ENCODE measurements at places on chromosomes 12 and 14.
A peak's percentile ranks its signal among the peaks of the same experiment; 100 is the strongest.

DNA sequence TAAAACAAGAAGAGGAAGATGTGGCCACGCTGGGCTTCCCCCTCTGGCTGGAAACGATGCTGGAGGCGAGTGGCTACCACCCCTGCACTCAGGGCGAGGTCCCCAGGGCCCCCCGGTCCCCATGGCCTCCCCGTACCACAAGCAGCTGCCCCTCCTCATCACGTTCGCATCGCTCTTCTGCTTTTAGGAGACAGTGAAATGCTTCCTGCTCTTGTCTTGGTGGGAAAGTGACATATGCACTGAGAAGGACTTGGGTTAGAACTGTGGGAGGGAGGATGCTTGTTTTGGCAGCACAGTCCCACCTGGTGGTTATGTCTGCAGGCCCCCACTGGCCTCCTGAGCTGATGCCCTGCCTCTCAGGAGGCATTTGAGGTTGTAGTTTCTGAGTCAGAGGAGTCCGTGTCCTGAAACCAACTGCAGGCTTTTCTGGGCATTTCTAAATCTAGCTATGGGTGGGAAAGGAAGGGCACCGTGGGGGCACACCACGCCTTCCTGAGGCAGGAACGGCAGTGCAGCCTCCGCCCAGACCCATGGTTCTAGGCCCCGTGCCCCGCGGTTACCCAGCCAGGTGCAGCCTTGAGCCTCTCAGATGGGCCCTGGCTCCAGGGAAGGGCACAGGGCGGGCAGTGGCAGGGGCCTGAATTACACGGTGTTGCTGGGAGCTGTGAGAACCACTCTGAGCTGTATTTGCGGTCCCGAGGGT, 139.3 kb downstream of the ADGRD1 start:
- DNase-seq, result no peak

DNA sequence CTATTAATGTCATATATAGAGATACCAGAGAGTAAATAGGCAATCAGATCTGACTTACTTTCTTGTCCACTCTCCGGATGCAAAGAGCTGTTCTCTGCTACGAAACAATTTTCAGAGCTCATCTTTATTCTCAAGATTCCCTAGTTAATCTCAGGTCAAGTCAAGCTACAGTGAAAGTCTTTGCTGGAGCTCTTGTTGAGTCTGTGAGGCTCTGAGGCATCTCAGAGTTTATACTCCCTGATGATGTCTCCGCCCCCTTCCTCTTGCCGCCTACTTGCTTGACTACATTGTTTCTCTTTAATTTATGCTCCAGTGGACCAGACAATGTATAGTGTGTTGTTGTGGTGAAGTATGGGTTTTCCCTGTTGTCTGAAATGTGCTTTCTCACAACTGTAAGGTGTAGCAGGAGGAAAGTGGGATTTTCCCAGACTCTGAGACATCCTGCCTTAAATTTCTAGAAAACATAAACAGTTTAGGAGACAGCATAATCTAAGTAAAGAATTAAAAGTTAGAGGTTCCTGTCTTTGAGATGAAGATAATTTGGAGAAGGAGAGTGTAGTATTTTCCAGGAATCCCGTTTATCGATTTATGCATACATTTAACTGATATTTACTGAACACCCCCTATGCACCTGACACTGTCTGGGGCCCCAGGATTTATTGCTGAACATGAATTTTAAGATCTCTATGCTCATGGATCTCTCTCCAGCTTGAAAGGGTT, at the start of gene CD69:
TSS of gene CD69 (minus strand) at position 203 of the 720 bp plus-strand sequence. CDS start at position 122, 81 bp downstream.
- no peak for DNase-seq

GRCh38 chr14:80047761-80048160, 163.5 kb downstream of the DIO2 start:
- peak; percentile 83 for DNase-seq

GRCh38 chr14:67111022-67111421, 78.2 kb upstream of the GARIN2 start:
- DNase-seq, result no peak

DNA sequence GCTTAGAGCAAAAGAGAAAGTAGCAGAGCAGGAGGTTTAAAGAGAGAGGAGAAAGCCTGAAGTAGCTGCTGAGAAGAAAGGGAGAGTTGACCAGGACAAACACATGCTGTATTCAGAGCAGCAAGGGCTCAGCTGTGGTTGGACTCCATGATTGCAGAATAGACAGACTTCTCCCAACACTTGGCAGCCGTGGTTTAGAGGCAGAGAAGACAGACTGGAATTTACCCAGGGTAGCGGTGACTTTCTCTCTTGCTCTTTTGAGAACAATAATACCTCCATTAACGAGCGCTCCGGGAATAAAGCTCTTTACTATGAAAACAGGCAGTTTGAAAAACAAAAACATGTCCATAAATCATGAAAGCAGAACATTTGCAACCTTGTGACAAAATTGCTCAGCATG, 21.4 kb upstream of the IGF1 start:
- no peak for DNase-seq

DNA sequence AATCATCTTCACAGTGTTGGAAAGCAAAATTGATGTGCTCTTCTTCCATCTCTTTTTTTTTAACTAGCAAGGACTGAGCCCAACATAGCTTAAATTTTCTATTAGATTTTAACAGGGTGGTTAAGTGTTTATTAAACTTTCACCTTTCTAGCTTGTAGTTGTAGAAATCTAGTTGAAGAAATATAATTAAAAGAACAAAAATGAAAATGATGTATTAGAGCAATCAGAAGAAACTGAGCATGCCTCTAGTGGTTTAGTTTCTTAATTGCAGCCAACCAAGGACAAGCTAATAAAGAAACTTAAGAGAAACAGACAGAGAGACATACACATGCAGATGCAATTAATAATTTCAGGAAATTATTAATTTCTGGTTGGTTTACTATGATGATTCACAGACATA, 673.0 kb upstream of the LMO3 start:
- DNase-seq, result no peak

DNA sequence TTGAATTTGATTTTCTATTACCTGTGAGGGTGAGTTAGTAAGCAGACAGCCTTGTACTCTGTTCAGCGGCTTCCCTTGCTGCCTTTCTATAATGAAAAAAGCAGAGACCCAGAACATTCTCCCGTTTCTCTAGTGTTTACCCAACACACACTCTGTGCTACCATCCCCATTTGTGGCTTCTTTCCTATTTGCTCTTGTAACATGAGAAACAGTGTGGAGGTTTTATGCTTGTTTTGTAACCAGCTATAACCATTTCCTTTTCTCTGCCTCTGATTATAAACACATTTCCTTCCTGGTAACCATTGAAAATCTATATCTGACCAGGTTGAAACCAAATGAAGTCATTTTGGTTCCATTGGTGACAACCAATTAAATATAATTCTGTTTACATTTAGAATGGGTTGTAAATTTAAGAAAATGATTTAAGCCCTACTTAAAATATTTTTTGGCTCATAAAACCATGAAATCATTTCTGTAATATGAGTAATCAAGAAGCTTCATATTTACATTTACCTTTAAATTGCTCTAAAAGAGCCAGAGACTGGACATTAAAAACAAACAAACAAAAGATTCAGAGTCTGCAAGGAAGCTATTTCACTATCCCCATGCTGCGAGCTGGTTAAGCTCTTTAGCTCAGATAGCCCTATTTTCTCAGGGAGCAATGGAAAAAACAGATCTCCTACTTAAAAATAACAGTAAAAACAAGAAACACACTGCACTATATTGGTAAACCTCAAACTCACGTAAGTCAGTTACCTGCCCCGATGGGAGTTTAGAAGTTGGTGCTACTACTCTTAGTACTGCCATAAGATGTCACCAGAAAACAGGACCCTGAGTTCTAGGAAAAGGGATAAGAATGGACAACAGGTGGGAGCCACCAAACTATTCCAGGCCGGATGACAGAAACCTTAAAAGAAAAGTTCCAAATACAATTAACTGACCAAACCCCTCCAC, 206.5 kb upstream of the EEA1 start:
- no peak for DNase-seq

GRCh38 chr14:101581806-101582205, 20.5 kb downstream of the DIO3 start:
- no peak for DNase-seq

DNA sequence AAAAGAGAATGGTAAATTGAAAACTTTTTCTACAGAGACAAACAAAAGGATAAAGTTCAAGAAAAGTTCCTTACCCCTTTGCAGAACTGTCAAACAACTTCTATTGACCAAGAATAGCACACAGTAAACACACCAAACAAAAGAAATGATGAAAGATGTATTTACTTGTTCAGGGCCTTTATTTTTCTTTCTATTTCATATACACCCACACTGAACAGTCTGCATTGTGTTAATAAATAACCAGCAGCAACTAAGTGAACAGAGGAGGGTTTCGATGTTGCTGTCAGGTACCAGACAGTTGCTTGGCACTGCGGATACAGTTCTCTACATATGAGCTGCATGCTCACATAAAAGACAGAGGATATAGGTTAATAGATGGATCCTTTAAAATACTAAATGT, 122.1 kb downstream of the SOX5 start:
- DNase-seq, result no peak
